ENCODE measurements at places on chromosomes 2 and 18. TPM values are rescaled to one million over a fixed set of nuclear protein-coding genes. Genes with fewer than 3 reads are reported as not detected.

- DNase-seq, result no peak
- H3K36me3 ChIP-seq, result no peaks in the 10 kb centered on the region
- peak overlapping the region; percentile 54 for H3K4me3 ChIP-seq
- peaks cover 30% of the 10 kb centered on the region for H3K4me1 ChIP-seq
- peak overlapping the region; percentile 75 for H3K27ac ChIP-seq
Measured at GRCh38 chr2:14634489-14635390, 2.2 kb downstream of the LRATD1 start.

- peaks cover 27% of the 10 kb centered on the region for H3K4me1 ChIP-seq
- H3K36me3 ChIP-seq, result no peaks in the 10 kb centered on the region
- DNase-seq, result no peak
- no peaks in the 10 kb centered on the region for H3K27me3 ChIP-seq
- no peak overlapping the region for H3K4me3 ChIP-seq
- H3K27ac ChIP-seq, result no peak overlapping the region
Measured at GRCh38 chr2:165471349-165471950, 2.0 kb downstream of the CSRNP3 start.

DNA sequence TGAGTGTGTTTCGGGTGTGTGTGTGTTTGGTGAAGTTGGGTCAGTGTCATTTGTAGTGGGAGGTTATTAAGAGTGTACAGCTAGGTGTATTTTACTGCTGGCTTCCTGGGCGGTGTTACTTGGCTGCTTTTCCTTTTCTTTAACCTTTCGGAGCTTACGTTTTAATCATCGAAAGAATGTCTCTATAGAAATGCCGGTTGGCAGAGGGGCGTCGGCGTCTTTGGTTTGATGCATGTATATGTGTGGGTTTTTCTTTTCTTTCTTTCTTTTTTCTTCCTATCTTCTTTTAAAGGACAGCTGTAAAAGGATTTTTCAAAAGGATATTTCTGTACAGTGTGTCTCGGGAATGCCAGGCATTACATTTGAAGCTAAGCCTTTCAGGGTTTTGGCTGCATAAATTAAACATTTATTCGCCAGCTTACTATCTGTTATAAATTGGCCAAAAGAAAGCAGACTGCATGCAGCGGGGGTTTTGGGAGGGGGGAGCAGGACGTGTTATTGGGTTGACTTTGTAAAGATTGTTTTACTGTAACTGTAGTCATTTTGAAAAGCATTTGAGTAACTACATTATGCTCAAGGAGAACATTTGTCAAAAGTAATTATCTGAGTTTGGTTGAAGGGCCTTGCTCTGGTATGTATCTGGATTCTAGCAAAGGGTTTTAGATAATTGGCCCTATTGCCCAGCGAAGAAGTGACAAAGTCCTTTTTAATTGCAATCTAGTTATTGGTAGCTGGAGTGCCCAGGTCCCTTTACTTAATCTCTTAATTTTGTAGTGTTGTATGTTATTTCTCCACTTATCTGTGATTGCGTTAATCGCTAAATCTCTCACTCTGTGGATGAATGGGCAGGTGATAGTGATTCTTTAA lies 1.6 kb downstream of the ASXL3 start:
- no peaks in the 10 kb centered on the region for H3K27me3 ChIP-seq
- H3K36me3 ChIP-seq, result no peaks in the 10 kb centered on the region
- DNase-seq, result no peak
- peak overlapping the region; percentile 93 for H3K4me3 ChIP-seq

- no peak for DNase-seq
- no peak overlapping the region for H3K27ac ChIP-seq
- no peaks in the 10 kb centered on the region for H3K4me1 ChIP-seq
- no peaks in the 10 kb centered on the region for H3K27me3 ChIP-seq
- H3K36me3 ChIP-seq, result no peaks in the 10 kb centered on the region
Measured at GRCh38 chr2:142580691-142581090, 296.8 kb upstream of the KYNU start.

The GCKR gene
- total RNA-seq, result 0.98 TPM

The CREG2 gene
- 0.25 TPM for total RNA-seq

Measured in vagina (tissue), 2 donors.